Frontal cortex (tissue), 4 donors: ENCODE measurements at places on chromosomes 3 and 15.
A peak's percentile ranks its signal among the peaks of the same experiment; 100 is the strongest.

DNA sequence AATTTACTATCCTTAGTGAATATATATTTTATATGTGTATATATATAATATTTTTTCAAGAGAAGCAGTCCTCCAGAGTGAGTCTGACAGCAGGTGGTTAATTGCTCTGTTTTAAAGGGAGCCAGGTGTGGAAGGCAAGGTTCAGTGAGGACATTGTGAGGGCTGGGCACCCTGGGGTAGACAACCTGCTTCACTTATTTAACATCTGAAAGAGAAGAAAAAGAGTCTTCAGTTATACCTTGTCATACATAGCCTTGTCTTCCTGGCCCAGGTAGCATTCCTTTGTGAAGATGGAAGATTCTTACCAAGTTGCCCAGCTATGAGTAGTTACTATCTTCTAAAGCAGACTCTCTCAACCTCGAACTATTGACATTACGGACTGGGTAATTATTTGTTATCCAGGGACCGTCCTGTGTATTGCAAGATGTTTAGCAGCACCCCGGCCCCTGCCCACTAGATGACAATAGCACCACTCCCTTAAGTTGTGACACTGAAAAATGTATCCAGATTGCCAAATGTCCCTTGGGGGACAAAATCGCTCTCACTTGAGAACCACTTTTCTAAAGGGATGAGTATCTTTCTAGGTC, 336.0 kb upstream of the TRIM42 start:
- no peak for DNase-seq

- no peak for DNase-seq
Measured at GRCh38 chr3:122936986-122937385, 90.6 kb downstream of the SEMA5B start.

DNA sequence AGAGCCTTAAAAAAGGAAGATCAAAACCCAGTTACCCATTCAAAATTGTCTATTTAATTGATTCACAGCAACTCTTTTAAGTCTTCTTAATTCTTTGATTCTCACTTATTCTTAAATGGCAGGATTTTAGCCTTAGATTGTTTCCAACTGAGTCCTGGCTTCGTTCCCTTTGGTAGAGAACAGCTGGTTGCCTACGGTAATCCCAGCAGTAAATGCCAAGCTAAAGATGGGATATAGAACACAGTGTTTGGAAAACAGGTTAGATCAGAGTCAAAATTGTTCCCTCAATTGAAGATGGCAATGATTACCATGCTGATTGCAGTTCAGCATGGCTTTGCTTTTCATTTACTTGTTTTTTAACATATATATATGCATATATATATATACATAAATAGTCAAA, 300.9 kb downstream of the PYDC2 start:
- no peak for DNase-seq

- DNase-seq: no peak
Measured at GRCh38 chr3:127680798-127681221, 8.1 kb downstream of the ABTB1 start.

- DNase-seq: no peak
Measured at GRCh38 chr15:77384589-77385359, 35.1 kb downstream of the PEAK1 start.

DNA sequence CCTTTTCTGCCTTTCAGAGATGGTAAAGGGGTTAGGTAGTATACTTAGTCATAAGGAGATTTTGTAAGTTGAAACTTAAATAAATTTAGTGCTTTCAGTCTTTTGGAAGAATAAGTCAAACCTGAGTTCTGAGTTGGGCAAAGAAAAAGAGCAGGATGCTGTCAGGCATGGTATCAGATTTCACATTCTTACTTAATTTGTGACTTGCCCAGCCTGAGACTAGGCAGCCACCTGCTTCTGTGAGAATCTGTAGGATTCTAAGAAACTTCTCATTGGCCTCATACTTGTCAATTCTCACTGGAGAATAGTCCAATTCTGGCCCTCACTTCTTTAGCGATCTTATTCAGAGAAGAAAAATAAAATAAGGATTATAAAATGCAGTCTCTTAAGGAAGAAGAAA, 577.5 kb downstream of the DIPK2A start:
- DNase-seq: no peak

DNA sequence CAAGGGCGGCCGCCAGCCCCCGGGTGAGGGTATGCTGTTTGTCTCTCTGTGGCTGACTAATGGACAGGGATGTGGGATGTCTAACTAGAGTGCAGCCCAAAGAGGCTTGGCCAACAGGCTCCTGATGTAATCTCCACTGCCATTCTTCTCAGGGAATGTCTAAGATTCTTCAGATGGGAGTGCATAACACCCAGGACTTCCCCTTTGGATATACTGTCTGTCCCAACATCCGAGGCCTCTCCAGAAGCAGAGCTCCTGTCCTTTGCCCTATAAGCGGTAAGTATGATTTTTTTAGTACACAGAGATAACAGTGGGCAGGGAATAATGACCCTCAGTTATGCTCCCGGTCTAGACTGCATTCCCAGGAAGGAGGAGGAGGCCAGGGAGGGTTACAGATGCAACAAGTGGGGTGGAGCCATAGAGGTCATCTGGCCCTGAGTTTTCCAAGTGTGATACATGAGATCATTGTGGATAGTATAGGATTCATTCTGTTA, 62.5 kb upstream of the SLCO2A1 start:
- no peak for DNase-seq

- DNase-seq: no peak
Measured at GRCh38 chr3:127820826-127821313, 1.4 kb downstream of the MGLL start.

DNA sequence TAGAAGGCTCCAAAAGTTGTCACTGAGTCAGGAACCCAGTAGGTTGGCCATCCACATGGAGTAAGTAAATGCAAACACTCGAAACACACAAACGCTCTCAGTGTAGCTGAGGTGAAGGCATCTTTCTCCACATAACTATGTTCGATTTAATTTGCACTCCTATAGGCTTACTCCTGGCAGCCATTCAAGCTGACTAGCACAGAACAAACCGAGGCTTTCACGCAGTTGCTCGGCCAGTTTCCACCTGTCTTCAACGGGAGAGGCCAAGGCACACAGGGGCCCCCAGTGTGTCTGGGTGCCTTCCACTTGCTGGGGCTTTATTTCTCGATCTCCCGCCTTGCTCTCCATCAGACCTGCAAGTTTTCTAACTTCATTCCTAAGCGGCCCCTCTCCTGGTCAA, 18.9 kb downstream of the RGMA start:
- no peak for DNase-seq

DNA sequence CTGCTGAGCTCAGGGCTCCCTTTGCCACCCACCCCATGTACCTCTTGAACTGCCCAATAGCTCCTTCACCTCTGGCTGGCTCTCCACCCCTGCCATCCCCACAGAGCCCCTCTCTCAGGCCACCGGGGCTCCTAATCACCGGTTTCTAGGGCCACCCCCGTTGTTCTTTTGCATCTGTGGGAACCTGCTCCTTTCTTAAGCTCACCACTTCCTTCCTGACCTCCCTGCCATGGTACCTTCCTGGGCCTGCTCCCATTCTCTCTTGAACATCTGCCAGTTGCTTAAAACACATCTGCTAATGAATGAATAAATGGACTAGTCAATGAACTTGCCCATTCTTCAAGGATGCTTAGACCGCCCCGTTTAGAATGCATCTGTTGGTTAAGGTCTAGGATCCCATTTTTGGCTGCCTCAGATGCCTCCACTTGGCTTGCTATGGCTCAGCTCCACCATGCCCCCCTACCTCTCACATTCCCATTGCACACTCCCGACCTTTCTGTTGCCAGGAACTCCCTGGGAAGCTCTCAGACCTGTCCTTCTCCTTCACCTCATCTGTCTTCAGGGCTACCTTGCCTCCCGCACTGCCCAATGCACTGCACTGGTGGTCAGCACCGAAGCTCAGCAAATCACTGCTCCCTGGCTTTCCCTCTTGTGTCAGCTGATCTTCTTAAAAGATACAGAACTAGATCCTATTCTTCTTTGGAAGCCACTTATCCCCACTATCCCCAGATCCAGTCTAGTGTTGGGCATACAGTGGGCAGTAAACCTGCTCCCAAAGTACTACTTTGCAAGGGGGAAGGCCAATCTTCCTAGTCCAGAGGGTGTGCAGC, 9.1 kb downstream of the AMOTL2 start:
- DNase-seq: no peak

- no peak for DNase-seq
Measured at GRCh38 chr15:28021281-28022039, 77.7 kb downstream of the OCA2 start.

- no peak for DNase-seq
Measured at GRCh38 chr15:68318931-68319909, 41.7 kb downstream of the FEM1B start.

DNA sequence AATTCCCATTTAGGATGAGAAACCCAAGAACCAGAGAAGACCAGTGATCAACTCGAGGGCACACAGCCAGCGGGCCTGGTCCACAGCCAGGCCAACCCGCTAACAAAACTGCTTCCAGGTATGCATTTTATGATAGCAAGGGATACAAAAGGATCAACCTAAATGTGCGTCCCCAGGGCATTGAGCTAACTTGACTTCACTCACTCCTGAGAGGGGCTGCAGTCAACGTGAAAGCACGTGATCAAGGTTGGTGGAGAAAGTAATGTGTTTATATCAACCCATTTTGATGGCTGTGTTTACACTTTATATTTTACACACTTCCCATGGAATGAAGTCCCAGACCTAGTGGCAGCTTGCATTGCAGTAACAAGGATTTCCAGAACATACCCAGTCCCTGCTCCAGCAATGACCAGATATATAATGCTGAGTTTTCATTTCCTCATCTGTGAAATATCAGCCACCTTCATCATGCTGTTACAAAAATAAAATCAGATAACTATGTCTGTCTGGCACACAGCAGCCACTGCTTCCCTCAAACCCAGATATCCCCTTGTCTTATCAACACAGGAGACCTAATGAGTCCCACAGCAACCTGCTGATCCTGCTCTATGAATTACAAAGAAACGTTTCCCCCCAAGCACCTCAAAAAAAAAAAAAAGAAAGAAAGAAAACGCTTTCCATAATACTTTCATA, 2.0 kb downstream of the KLHL6 start:
- no peak for DNase-seq

GRCh38 chr3:12822725-12823373, 18.5 kb downstream of the RPL32 start:
- no peak for DNase-seq

- DNase-seq: no peak
Measured at GRCh38 chr3:145182196-145182911, 978.6 kb downstream of the PLOD2 start.

- DNase-seq: no peak
Measured at GRCh38 chr15:48072941-48073340, 47.8 kb upstream of the SLC24A5 start.

GRCh38 chr3:128270559-128271492, 117.5 kb downstream of the EEFSEC start:
- no peak for DNase-seq

- DNase-seq: no peak
Measured at GRCh38 chr3:144106970-144107369, 135.3 kb downstream of the DIPK2A start.

DNA sequence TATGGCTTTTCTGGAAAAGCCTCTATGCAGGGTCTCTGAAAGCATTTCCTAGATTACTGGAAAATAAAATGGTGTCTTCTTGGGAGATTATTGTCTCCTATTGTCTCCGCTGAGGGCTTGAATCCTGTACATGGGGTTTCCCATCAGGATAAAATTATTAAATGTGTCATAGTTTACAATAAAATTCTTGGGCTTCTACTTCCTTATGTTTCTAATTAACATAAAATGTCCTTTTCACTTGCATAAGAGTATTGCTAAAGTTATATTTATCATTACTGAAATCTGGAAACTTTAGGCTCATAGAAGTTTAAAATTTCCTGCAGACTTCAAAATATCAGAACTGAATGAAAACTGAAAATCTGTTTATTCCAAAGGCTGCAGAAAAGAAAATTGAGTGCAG, 595.5 kb upstream of the AGTR1 start:
- DNase-seq: no peak

DNA sequence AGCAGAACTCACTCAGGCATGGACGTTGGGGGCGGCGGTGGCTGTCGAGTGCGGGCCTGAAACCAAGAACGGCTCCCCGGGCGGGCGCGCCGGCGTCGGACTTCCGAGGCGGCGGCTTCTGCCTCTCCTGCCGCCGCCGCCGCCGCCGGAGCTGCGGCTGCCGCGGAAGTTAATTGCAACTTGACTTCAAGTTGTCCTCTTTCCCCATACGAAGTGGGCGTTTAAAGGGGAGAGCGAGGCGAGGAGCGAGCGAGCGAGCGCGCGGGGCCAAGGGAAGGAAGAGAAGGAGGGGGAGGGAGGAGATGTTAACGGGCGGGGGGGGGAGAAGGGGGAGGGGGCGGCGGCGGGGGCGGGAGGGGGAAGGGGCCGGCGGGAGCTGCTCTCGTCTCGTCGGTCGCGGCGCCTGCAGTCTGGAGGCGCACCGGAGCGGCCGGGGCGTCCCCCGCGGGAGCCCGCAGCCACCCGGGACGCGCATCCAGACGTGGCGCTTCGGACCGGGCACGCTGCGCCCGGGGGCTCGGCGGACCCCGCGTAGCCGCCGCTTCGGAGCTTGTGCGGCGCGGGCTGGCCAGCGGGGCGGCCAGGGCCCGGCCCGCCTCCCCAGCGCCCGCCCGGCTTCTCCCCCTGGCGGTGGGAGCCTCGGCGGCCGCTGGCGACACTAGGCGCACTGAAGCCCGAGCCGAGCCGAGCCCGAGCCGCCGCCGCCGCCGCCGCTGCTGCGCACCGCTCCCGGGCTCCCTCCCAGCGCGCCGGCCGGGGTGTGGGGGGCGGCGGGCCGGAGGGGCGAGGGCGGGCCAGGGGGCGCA, 19.7 kb upstream of the SATB1 start:
- peak; percentile 74 for DNase-seq
